T-helper 2 cell treated with Interferon-gamma antibody and Interleukin-4, amounts not matched to agents 5 μg/mL and 100 μg/mL, for 36 hours (primary cell): ENCODE measurements at places on chromosomes 7 and 10.

DNA sequence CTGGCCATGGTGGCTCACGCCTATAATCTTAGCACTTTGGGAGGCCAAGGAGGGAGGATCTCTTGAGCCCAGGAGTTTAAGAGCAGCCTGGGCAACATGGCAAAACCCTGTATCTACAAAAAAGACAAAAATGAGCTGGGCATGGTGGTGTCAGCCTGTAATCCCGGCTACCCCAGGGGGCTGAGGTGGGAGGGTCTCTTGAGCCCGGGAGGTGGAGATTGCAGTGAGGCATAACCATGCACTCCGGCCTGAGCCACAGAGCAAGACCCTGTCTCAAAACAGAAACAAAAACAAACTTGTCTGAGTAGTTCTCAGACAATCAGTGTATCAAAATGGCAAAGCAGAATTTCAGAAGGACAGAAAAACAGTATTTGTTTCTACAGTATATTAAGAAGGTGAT lies 45.2 kb upstream of the BPGM start:
- no peak overlapping the region for H3K27ac ChIP-seq
- H3K36me3 ChIP-seq, result no peaks in the 10 kb centered on the region
- DNase-seq, result no peak
- peaks cover 1% of the 10 kb centered on the region for H3K4me1 ChIP-seq

GRCh38 chr7:151508991-151509390 lies 10.7 kb downstream of the RHEB start:
- no peak for DNase-seq
- H3K36me3 ChIP-seq, result peaks cover 10% of the 10 kb centered on the region
- no peak overlapping the region for H3K27ac ChIP-seq
- H3K4me3 ChIP-seq, result no peak overlapping the region
- no peaks in the 10 kb centered on the region for H3K27me3 ChIP-seq
- H3K4me1 ChIP-seq, result peaks cover 44% of the 10 kb centered on the region

DNA sequence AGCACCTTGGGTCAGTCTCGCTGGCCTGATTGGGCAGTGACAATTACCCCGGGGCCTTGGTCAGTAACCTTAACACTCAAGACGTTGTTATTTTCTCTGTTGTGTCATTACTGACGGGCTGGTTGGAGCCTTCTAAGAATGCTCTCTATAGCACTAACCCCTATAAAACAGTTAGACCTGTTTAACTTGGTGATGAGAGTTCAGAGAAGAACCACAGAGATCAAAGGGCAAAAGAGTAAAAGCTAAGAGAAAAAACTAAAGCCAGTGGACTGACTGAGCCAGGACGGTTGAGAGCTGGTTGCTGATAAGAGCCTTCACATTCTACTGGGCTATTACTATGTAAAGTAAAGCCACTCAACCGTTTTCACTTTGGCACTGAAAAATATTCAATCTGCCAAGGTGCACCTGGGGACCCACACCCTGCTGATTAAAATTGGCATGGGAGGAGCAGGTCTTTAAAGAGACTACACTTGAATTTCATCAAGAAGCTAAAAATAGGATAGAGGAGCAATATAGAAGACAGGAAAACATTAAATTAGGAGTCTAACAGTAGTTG lies 13.6 kb upstream of the ITGB1 start:
- DNase-seq, result no peak
- peaks cover 5% of the 10 kb centered on the region for H3K27me3 ChIP-seq
- no peak overlapping the region for H3K27ac ChIP-seq
- H3K4me3 ChIP-seq, result no peak overlapping the region

DNA sequence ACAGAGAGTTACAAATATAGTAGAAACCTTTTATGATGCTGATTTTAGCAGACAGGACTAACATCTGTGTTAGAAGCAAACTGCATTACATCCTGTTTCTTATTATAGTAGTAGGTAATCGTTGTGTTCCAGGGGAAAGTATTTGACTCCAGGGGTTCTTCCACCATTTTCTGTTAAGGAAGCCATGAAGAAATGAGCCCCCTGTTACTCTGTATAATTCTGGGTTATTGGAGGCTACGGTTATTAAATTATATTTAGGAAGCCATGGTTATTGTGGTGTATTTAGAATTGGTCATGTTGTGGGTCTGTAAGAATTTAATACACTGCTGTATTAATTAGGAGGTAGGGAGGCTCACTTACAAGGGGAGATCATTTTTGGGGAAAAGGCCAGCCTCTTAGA lies 175.8 kb upstream of the AGK start:
- H3K4me1 ChIP-seq, result no peaks in the 10 kb centered on the region
- no peaks in the 10 kb centered on the region for H3K36me3 ChIP-seq
- no peak overlapping the region for H3K27ac ChIP-seq

GRCh38 chr10:6065406-6065805 lies 3.2 kb upstream of the IL2RA start:
- H3K27ac ChIP-seq, result peak overlapping the region; percentile 82
- peak overlapping the region; percentile 49 for H3K4me3 ChIP-seq
- peaks cover 73% of the 10 kb centered on the region for H3K4me1 ChIP-seq
- peaks cover 5% of the 10 kb centered on the region for H3K36me3 ChIP-seq

- no peak overlapping the region for H3K27ac ChIP-seq
- H3K4me1 ChIP-seq, result no peaks in the 10 kb centered on the region
- DNase-seq, result no peak
- no peak overlapping the region for H3K4me3 ChIP-seq
- H3K27me3 ChIP-seq, result no peaks in the 10 kb centered on the region
These were observed 160.4 kb downstream of the GRID1 start for GRCh38 chr10:86206240-86206579.

- no peak overlapping the region for H3K27ac ChIP-seq
- H3K4me3 ChIP-seq, result no peak overlapping the region
- DNase-seq, result no peak
These were observed 14.1 kb downstream of the SUMF2 start for GRCh38 chr7:56078196-56078595.

DNA sequence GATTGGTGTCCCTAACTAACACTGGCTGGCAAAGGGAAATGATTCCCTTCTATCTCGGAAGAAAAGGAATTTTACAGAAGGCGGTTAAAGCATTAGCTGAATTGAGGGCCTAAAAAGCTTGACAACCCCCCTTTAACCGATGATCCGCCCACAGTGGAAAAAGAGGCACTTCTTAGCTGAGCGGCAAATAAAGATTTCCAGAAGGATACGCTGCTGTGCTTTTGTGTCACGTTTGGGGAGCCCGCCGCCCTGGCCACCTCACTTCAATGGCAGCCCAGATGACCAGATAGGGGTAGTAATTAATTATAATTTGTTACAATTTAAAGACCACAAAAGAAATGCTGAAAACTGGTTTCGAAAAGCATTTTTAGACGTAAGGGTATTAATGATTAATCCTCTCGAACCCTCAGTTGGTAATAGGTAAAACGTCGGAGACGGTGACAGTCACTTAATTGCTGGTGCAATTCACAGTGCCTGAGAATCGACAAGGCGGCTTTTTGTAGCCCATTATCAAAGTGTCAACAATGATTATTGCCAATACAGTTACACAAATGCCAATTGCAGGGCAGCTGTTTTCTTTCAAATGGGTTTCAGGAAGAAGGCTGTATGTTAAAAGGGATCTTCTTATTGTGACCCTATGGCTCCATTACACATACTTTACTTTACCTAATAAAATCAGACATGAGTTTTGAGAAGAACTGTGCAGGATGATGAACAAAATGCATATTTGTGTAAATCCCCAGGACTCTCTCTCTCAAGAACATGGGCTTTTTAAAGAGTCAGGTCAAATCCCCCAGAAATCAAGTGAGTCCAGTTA lies 154.1 kb downstream of the PIP4K2A start:
- no peak overlapping the region for H3K4me3 ChIP-seq
- no peaks in the 10 kb centered on the region for H3K27me3 ChIP-seq
- DNase-seq, result no peak
- H3K36me3 ChIP-seq, result peaks cover 36% of the 10 kb centered on the region

DNA sequence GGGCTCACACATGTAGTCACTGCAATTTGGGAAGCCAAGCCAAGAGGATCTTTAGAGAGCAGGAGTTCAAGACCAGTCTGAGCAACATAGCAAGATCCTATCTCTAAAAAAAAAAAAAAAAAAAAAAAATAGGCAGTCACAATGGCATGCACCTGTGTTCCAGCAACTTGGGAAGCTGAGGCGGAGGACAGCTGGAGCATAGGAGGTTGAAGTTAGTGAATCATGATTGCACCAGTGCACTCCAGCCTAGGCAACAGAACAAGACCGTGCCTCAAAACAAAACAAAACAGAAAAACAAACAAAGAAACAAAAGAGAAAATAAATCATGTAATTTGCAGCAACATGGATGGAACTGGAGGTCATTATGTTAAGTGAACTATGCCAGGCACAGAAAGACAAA lies 33.6 kb upstream of the BICC1 start:
- H3K4me1 ChIP-seq, result peaks cover 2% of the 10 kb centered on the region
- H3K27me3 ChIP-seq, result no peaks in the 10 kb centered on the region
- no peak overlapping the region for H3K27ac ChIP-seq
- DNase-seq, result no peak

GRCh38 chr10:119441921-119442757 lies 100.4 kb downstream of the RGS10 start:
- H3K4me3 ChIP-seq, result no peak overlapping the region
- H3K27me3 ChIP-seq, result no peaks in the 10 kb centered on the region
- no peak overlapping the region for H3K27ac ChIP-seq
- DNase-seq, result no peak
- peaks cover 20% of the 10 kb centered on the region for H3K36me3 ChIP-seq
